ENCODE measurements at places on chromosomes 1 and 21.
A peak's percentile ranks its signal among the peaks of the same experiment; 100 is the strongest.

DNA sequence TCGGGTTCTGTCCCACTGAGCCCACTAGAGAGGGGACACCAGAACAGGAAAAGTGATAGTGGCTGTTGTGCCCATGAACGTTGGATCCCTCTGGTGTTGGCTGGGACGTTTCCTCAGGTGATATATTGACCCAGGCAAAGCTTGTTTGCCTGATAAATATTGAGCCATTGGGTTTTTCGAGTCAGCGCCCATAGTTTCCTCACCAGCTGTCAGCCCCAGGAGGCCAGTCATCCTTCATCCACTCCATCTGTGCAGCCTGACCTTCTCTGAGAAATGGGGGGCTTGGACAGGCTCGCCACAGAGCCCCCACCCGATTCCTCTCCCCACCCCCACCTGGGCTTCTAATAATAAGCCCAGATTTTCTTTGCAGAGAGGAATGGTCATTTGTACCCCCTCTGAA, 13.3 kb downstream of the DISP3 start:
- DNase-seq = no peak

GRCh38 chr1:235112297-235113182, 16.1 kb downstream of the TOMM20 start:
- no peak for DNase-seq

- no peak for DNase-seq
Observed at GRCh38 chr21:44927587-44928461, 7.1 kb upstream of the ITGB2 start.

DNA sequence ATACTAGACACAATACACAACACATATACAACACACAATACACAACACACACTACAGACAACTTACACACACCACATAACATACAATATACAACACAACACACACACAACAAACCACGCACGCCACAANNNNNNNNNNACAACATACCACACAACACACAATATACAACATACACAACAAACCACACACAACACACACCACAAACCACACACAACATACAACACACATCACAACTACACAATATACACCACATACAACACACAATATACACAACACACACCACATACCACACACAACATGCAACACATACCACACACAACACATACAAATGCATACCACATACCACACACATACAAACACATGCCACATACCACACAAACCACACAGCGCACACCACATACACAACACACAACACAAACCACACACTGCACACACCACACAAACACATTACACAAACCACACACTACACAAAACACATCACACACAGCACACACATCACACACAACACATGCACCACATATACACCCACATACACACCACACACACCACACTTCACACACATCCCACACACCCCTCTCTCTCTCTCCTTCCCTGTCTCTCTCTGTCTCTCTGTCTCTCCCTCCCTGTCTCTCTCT, 108.3 kb downstream of the ETS2 start:
- no peak for DNase-seq

- no peak for DNase-seq
Observed at GRCh38 chr1:51320967-51321923, 9.1 kb downstream of the TTC39A start.

- no peak for DNase-seq
Observed at GRCh38 chr1:228285661-228286504, 78.0 kb downstream of the OBSCN start.

DNA sequence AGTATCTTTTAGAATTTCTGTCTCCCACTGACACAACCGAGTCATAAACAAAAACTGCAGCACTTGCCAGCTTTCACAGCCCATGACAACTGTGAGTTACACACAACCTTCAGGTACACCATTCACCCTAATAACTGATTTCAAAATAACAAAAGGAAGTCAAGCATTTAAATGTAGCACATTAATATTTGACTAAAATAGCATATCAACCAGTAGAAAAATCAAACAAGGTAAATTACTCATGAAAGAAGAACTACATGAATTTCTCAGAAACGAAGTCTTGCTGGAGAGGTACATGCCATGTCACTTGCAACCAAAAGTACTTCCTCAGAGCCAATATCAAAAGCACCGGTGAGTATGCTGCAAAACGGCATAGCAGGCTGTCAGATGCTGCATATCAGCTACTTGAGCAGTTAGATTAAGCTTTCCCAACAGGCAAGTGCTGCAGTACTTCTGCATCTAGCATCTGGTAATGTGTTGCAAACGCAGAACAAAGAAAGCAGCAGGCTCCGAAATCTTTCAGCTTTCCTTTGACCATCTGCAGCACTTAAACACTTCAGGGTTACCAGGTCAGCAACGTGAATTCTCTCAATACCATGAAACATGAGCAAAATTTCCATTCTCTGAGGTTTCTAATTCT, 223.2 kb downstream of the SMYD3 start:
- no peak for DNase-seq

- no peak for DNase-seq
Observed at GRCh38 chr1:39488793-39489566, 2.5 kb upstream of the BMP8A start.

DNA sequence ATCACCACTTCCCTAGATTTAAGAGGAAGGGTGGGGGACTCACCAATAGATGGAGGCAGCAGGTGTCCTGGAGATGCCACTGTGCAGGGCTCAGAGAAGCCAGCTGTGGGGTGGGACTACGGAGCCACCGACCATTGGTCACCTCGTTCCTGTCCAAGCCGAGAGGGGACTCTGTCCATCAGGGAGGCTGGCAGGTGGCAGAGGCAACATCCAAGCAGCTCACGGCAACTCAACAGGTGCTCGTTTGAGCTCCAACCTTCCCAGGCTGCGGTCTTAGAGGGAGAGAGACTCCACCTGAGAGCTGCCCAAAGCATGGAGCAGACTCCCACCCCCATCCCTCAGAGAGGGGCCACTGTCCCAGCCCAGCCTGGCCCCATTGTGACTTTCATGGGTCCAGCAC, 71.4 kb downstream of the IGSF21 start:
- no peak for DNase-seq

DNA sequence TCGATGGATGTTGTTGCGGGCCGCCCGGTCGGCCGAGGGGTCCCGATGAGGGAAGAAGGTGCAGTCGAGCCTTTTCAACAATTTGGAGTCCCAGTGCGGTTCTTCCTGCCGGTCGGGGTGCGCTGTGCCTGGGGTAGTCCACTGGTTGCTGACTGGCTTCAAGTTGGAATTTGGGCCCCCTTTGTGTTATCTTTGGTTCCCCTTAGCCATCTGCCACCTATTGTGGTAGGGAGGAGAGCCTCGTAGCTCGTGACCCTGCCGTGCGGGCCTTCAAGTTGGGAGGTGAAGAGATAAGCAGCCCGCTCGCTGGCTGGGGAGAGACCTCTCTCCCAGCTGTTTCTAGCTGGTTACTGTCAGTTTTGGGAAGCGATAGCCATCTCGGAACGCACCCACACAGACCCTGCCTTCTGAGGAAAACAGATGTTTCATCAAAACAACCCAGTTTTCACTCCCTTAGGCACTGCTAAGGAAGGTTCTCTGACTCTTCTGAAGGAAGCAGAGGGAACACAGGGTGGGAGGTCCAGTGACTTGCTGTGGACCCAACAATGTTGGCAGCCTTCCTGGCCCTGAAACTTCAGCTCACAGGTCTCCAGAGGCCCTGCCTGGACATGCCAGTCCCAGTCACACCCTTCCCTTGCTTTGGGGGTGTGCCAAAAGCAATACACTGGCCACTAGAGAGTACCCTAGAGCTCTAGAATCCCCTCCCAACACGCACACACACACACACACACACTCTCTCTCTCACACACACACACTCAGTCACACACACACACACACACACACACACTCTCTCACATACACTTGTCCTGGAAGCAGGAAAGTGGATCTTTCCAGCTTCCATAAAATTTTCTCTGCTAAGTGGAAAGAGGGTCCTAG, 1.0 kb downstream of the BTG2 start:
- peak; percentile 55 for DNase-seq

- no peak for DNase-seq
Observed at GRCh38 chr21:37451446-37451845, 84.9 kb downstream of the DYRK1A start.

GRCh38 chr1:25629836-25630235, 13.2 kb downstream of the MAN1C1 start:
- DNase-seq = no peak

GRCh38 chr1:233063462-233063861, 113.1 kb downstream of the NTPCR start:
- no peak for DNase-seq

- peak; percentile 76 for DNase-seq
Observed at GRCh38 chr1:56550138-56550858, 29.1 kb downstream of the PLPP3 start.

GRCh38 chr1:58395355-58395754, 151.2 kb downstream of the OMA1 start:
- DNase-seq = no peak

DNA sequence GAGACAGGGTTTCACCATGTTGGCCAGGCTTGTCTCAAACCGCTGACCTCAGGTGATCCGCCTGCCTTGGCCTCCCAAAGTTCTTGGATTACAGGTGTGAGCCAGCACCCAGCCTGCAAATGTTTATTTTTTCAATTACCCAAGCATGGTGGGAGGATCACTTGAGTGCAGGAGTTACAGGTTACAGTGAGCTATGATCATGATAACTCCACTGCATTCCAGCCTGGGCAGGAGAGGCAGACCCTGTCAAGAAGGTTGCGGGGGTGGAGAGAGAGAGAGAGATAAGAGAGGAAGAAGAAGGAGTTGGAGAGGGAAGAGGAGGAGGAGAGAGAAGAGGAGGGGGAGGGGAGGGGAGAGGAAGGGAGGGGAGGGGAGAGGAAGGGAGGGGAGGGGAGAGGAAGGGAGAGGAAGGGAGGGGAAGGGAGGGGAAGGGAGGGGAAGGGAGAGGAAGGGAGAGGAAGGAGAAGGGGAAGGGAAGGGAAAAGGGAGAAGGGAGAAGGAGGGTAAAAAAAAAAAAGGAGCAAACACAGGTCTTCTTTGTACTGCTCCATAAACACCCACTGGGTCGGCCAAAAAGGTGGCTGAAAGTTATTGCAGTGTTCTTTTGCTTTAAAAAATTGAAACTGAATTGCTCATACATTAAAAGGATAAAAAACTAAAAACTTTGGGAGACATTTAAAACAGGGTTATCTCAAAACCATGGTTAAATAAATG, 5.8 kb upstream of the SLC9C2 start:
- DNase-seq = no peak

DNA sequence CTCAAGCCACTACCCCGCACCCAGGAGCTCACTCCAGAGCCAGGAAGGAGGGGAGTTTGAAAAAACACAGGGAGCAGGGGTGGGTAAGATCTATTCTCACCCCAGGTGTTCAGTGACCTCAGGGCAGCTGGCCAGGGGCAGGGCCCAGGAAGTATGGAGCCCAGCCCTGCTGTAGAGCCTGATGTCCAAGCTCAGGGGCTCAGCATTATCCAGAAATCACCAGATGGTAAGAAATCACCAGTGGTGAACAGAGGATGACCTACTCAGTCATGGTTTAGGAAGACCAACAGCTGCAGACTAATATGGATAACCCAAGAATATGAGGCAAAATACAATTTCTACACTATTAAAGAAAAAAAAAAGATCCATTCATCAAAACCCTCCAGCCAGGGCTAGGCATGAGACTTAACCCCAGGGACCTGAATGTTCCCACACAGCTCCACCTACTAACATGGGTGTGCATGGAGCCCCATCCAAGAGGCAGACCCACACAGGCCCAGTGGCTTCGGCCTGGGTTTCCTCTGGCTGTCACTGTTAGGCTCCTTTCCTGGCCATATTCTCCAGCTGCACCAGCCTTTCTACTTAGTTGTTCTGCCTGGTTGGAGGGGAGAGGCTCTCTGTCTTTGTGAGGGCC, 67.6 kb downstream of the KCNN3 start:
- DNase-seq = no peak

DNA sequence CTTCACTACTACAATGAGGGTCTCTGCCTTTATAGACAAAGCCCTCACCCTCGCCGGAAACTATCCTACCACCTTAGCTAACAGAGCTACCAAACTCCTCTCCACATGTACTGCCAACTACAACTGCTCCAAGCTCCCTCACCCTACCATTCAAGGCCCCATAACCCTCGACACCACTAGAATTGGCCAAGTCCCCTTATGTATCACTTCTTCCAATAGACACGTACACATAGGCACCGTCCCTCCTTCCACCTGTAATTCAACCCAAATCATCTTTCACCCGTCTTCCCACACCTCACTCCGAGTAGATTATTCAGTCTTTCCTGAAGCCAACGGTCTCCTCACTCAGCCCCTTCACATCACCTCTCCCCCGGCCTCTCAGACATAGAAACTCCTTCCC, 19.7 kb upstream of the CA6 start:
- DNase-seq = no peak

GRCh38 chr1:203210988-203211387, 18.5 kb downstream of the CHIT1 start:
- no peak for DNase-seq

DNA sequence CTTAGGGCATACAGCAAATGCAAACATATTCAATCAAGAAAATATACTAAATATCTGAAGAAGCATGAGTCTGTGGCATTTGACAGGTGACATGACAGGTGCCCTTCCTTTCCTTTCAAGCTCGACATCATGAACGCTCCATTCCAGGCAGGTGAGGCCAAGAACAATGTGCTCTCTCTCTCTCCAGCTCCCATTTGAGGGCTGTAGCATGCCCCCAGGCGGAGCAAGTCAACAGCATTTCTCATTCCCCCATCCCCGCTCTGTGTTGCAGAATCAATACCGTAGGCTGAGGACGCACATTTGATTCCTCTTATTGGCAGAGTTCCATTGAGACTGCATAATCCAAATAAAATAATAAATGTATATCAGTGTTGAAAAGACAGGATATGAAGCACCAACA, 24.6 kb upstream of the PLPPR4 start:
- no peak for DNase-seq

- DNase-seq = no peak
Observed at GRCh38 chr1:33363021-33363420, 42.1 kb upstream of the A3GALT2 start.

DNA sequence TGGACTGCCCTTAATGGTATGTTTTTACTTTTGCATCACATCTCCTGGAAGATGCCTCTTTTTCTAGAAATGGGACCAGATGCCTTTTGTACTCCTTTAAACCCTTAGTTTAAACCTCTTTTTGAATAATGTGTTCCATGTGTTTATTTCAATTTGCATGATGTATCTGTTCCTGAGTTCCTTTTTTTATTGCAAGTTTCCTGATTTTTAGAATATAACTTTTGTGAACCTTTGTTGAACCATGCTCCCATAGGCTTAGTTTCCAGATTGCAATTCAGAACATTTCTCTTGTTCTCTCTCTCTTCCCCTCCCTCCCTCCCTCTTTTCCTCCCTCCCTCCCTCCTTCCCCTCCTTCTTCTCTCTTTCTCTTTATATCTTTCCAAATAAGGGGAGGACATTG, 81.9 kb downstream of the RGL1 start:
- DNase-seq = no peak
